ENCODE measurements at places on chromosomes 6 and 20. TPM values are rescaled to one million over a fixed set of nuclear protein-coding genes. Genes with fewer than 3 reads are reported as not detected.

The MLN gene
- total RNA-seq: not detected

The PAX1 gene
- 0.02 TPM for total RNA-seq

The SPINT3 gene
- total RNA-seq: not detected

The L3MBTL3 gene
- 3.1 TPM for total RNA-seq

The BTNL2 gene
- not detected for total RNA-seq

The OPRM1 gene
- total RNA-seq: not detected

The ABHD16B gene
- total RNA-seq: not detected

The DSP gene
- 33.0 TPM for total RNA-seq

The SAMD3 gene
- total RNA-seq: not detected

The ASIP gene
- not detected for total RNA-seq

The TRIM39 gene
- total RNA-seq: 6.9 TPM

The HNF4A gene
- total RNA-seq: 20.0 TPM

The CDH26 gene
- 0.05 TPM for total RNA-seq

The PRDM13 gene
- total RNA-seq: 1.3 TPM

The ENPP3 gene
- total RNA-seq: not detected

The PTGIS gene
- 0.02 TPM for total RNA-seq

The CDH4 gene
- total RNA-seq: 6.0 TPM

The ENPP4 gene
- 0.31 TPM for total RNA-seq

The PPP1R3G gene
- total RNA-seq: 2.6 TPM

The WFDC13 gene
- total RNA-seq: not detected

The FILIP1 gene
- total RNA-seq: 0.28 TPM

The RSPO3 gene
- total RNA-seq: 63.8 TPM

The LKAAEAR1 gene
- total RNA-seq: 2.4 TPM

The TFAP2D gene
- total RNA-seq: not detected

The ZBTB12 gene
- 2.9 TPM for total RNA-seq

The C20orf141 gene
- total RNA-seq: 0.49 TPM

The BMP6 gene
- total RNA-seq: 14.2 TPM

The CCN6 gene
- total RNA-seq: not detected

The IMPG1 gene
- total RNA-seq: not detected

The LINC00237 gene
- total RNA-seq: not detected

The PLA2G7 gene
- not detected for total RNA-seq

The CALHM4 gene
- not detected for total RNA-seq

The OSER1 gene
- 56.1 TPM for total RNA-seq

The PTP4A1 gene
- total RNA-seq: 80.0 TPM

The HCRTR2 gene
- not detected for total RNA-seq

The MROH8 gene
- total RNA-seq: 1.1 TPM

The CGA gene
- total RNA-seq: 0.58 TPM

The TUBB2B gene
- total RNA-seq: 15.8 TPM

The LST1 gene
- total RNA-seq: 0.17 TPM

The SYNCRIP gene
- 116 TPM for total RNA-seq

The BEND3 gene
- total RNA-seq: 2.9 TPM

The GPLD1 gene
- total RNA-seq: 0.81 TPM

The HAO1 gene
- total RNA-seq: not detected

The NOX3 gene
- total RNA-seq: not detected

The COL21A1 gene
- total RNA-seq: 0.84 TPM

The PRSS16 gene
- total RNA-seq: 3.5 TPM

The POU5F1 gene
- 11.2 TPM for total RNA-seq

The PTK6 gene
- total RNA-seq: 2.7 TPM

The AHCY gene
- total RNA-seq: 329 TPM

The EPHA7 gene
- total RNA-seq: 0.03 TPM

The TFAP2C gene
- 11.7 TPM for total RNA-seq

The MRPL2 gene
- 57.9 TPM for total RNA-seq

The DLGAP4 gene
- 58.1 TPM for total RNA-seq

The FOXC1 gene
- total RNA-seq: 6.4 TPM

The GNMT gene
- total RNA-seq: 0.09 TPM

The TMEM151B gene
- 0.16 TPM for total RNA-seq

The LHFPL5 gene
- 0.23 TPM for total RNA-seq
